Activated CD4-positive, alpha-beta T cell treated with anti-CD3 and anti-CD28 coated beads, Interleukin-2, Interleukin-4, amounts not matched to agents 100 ng/mL and 50 ng/mL, durations not matched to agents 16 hours and 8 hours (primary cell): ENCODE measurements at places on chromosomes 1 and 21.

DNA sequence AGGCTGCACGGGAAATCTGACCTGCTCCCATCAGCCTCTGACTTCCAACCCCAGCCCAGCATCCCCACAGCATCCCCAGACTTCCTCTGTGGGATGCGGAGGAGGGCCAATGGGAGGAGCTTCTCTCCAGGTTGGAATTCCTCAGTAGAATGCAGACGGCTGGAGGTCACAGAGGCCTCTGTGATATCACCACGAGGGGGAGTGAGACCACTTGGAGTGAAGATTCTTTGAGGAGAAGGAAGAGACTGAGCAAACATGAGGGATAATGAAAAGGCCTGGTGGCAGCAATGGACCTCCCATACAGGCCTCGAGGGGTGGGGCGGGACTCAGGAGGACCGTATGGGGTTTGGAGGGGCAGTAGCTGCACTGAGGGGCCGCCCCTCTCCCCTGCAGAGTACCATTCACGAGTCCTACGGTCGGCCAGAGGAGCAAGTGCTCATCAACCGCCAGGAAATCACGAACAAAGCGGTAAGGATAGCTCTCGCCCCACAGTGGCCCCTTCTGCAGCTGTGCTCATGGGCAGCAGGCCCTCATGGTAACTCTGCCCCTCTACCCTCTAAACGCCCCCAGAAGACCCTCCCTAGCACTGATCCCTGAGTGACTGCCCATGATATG is at the start of gene CATSPER4:
CATSPER4 (plus strand) TSS at position 230 of the 615 bp plus-strand sequence; CDS start at position 256, 26 bp downstream.
- DNase-seq, result no peak

DNA sequence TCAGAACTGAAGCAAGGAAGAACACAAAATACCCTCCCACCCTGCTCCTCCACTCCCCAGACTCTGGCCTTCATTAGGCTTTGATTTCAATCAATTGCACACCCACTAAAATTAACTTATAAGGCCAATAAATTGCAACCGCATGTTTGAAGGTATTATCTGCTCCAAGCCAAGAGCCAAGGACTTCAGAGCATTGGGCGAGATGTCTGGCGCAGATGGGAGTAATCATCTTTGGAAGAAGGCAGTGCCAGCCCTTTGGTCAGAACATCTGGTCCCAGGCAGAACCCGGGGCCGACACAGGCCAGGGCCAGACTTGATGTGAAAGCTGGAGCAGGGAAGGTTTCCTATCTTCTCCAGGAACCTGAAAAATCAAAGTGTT is 60.0 kb downstream of the SLC66A1 start:
- no peak for DNase-seq

GRCh38 chr1:204600968-204601367 is 84.6 kb downstream of the LRRN2 start:
- DNase-seq, result no peak

GRCh38 chr1:53023546-53023945 is 38.5 kb upstream of the PODN start:
- DNase-seq, result no peak

DNA sequence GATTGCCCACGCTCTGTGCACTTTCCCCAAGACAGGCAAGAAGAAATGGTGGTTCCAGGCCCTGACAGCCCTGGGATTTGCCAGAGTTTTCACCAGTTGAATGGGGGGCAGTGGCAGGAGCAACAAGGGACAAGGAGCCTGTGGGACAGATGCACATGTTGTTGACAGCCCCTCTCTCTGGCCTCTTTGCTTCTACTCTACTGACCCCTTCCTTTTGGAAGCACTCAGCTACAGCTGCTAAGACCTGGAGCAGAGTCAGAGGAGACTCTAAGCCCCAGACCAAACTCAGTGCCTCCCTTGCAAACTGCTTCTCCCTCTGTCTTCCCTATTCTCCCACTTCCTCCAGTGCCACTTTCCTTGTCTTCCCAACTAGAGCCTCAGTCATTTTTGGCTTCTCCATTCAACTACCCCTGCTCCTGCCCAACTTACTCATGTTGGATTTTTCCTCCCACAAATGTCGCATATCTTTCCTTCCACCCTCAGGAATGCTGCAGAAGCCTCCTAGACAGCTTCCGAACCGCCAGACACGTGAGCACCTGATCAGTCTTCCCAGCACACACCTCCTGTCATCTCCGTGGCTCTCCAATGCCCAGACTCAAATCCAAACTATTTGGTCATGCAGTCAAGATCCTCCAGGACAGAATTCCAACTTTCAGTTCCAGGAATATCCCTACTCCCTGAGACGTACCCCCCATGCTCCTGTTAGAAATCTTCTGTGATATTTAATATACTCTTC is 9.1 kb downstream of the INKA2 start:
- no peak for DNase-seq

- peak; percentile 46 for DNase-seq
These were observed 202.0 kb downstream of the USH2A start for GRCh38 chr1:216221260-216221700.

GRCh38 chr1:33429856-33430691 is 821 bp downstream of the PHC2 start:
- DNase-seq, result no peak

GRCh38 chr1:17542645-17543044 is 3.1 kb downstream of the ARHGEF10L start:
- DNase-seq, result no peak

- DNase-seq, result no peak
These were observed 33.6 kb downstream of the LRRN2 start for GRCh38 chr1:204651843-204652421.

- DNase-seq, result no peak
These were observed 114.2 kb upstream of the ATP1A1 start for GRCh38 chr1:116258668-116259419.

DNA sequence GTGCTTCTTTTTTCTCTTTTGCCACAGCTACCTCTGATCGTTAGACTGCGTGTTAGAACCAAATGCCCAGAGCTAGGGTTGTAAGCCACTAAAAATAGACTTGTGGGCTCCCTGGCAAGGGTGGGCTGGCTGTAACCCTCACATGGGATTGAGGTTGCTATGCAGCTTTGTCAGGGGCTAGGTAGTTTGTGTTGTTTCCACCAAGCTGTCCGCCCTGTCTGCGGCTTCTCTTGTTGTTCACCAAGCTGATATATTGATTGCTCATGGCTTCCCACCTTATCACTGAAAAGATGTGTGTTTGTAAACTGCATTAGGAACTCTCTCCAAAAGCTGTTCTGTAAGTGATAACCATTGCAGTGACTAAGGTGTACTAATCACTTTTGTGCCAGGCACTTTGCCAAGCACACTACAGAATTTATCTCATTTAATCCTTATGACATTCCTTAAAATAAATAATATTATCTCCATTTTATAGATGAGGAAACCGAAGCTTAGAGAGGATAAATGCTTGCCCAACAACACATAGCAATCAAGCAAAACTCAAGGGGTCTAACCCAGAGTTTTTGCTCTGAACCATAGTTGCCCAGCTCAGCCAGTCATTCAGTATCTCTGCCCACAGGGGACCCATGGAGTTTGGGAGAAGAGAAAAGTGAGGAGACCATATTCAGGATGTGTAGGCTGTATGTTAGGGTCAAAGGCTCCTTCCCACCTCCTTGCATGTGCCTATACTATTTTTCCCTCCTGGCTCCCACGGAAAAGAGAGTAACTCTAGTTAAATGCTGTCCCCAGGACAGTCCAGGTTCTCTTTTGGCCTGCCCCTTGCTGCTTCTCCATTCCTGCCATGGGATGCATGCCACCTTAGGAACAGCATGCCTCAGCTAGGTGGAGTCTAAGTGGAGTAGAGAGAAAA is 42.2 kb upstream of the TARBP1 start:
- no peak for DNase-seq

DNA sequence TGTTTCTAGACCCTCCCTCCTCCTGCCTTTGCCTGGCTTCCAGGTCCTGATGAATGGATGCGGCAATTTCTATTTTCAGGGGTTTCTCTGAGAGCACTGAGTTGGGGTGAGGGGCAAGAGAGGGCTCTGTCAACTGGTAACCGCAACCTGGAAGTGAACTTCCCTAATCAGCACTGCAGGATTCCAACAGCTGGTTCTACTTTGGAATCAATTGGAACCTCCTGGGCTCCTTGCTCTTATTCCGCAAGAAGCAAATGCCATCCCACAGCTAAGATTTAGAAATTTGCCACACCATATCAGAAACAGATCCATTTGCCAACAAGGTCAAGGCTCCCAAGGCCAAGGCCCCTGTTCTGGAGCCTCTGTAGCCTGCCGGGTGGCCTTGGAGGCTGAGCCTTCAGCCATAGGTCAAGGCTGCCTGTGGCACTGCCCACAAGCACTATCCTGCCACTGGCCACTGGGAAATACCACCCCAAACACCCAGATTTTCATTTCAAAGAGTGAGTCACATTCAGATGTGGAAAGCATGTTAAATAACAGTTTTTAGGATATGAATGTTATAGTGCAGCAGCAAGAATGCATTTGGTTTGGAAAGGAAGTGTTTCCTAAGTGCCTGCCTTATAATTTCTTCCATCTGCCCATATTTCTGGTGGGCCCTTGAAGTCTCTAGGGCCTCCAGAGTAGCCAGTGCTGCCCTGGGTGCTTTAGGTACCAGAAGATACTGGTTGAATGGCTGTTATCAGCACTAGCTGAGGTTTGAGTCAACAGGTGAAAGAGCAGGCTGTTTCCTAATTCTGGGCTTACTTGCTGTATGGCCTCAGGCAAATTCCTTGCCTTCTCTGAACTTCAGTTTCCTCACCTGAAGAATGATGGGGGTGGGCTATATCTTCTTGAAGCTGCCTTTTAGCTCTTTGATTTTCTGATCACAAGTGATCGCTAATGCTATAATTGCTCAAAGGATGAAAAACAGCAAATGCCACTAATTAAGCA is 56.3 kb upstream of the JUN start:
- DNase-seq, result no peak

- no peak for DNase-seq
These were observed 16.4 kb downstream of the PPP2R5A start for GRCh38 chr1:212301580-212301979.

- DNase-seq, result no peak
These were observed 1.1 kb downstream of the IL24 start for GRCh38 chr1:206898089-206898914.

DNA sequence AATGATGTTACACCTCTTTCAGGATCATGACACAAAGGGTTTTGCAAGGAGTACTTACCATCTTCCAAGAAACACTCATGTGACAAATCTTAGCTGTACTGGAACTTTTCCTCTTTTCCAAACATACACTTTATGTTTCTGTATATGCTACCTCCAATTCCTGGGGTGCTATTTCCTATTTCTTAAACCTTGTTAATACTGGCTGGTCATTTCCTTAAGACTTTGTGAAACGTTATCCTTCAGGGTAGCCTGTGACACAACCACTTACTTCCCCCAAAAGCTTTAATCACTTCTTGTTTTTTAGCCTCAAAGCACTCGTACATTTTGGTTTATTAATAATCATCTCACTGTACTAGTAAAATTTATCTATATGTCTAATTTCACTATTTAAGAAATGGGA is 39.4 kb downstream of the OR10Z1 start:
- DNase-seq, result no peak

GRCh38 chr1:68049941-68050878 is at the start of gene DIRAS3:
Gene DIRAS3 (minus strand): TSS chr1:68050627. CDS start chr1:68047297, 3,330 bp downstream.
- DNase-seq, result no peak

- DNase-seq, result no peak
These were observed 90.8 kb downstream of the XPR1 start for GRCh38 chr1:180722586-180722985.

GRCh38 chr1:46615735-46616134 is 876 bp downstream of the MOB3C start:
- DNase-seq, result no peak

GRCh38 chr1:179774000-179774399 is 30.9 kb downstream of the FAM163A start:
- DNase-seq, result no peak

DNA sequence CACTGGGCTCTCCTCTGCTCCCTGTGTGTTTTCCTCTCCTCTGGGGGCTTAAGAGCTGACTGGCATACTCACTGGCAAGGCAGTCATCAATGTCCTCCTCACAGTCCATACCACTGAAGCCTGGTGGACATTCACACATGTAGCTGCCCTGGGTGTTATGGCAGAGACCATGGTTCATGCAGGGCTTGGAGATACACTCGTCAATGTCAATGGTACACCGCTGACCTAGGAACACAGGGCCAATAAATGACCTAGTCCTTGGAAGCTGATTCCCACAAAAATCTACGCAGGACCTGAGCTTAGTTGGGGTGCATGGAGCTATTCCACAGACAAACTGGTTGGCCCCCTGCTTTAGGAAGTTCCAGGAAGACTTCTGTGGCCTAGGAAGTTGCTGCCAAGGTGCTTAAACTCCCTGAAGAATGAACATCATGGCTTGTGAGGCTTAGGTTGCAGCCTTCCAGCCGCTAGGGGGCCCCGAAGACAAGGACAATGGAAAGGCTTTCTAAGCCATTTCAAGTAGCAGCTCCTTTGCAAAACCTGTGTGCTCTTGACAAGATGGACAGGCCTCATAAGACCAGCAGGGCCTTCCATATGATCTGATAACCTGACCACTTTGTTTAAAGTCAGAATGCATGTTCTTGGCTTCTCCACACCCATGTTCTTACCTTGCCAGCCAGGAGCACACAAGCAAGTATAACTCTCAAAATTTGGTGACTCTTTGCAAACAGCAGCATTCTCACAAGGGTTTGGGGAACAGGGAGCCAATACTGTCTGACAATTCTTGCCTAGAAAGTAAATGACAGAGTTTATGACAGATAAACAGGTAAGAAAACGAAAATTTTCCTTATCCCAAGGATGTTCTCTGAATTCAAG is 52.3 kb upstream of the ADAM30 start:
- peak; percentile 75 for DNase-seq

GRCh38 chr1:6329396-6329795 is 64.2 kb downstream of the ACOT7 start:
- DNase-seq, result no peak

- no peak for DNase-seq
These were observed 92.6 kb upstream of the VAV3 start for GRCh38 chr1:108057541-108057940.

DNA sequence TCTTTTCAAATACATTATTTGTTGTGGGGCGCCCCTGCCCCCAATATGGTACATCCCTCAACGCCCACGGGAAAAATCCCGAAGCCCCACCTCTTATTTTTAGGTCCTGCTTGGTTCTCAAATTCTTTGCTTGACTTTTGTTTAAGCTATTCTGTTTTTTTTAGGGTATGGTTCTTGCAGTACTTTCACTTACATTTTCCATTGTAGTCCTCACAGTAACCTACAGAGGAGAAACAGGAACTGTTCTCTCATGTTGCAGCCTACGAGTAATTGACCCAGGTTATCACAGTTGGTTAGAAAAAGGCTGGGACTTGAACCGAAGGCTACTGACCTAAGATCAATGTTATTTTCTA is 697 bp upstream of the C21orf91 start:
- peak; percentile 63 for DNase-seq
